ELR (cell line): ENCODE measurements at places on chromosomes 6 and 20.

DNA sequence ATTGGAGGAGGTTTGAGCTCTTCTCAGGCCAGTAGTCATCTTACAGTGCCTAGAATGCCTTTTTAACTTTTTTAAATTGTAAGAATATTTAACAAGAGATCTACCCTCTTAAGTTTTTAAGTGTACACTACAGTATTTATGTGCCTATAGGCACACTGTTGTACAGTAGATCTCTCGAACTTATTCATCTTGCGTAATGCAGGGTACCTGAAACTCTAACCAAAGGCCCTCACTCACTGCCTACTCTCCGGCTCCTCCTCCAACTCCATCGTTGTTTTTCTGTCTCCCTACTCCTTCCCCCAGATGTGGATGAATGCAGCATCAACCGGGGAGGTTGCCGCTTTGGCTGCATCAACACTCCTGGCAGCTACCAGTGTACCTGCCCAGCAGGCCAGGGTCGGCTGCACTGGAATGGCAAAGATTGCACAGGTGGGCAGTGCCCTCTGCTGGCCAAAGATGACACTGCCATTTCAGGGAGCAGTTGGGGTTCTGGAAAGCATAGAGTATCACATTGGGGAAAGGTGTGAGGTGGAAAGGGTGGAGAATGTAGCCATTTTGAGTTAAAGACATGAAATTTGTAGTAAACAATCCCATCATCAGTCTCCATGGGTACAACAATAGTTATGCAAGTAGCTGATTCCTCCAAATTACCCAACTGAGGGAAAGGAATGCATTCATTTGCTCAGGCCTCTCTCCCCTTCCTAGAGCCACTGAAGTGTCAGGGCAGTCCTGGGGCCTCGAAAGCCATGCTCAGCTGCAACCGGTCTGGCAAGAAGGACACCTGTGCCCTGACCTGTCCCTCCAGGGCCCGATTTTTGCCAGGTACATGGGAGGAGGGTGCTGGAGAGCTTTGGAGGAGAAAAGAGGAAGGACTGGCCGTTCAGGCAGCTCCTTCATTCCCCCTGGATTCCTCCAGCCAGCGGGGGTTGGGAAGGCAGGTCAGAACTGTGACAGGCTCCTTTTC is 18.4 kb upstream of the ZNF76 start:
- DNase-seq = peak; percentile 65

- no peak for DNase-seq
These were observed 1324.4 kb upstream of the EYS start for GRCh38 chr6:67031451-67031850.

GRCh38 chr6:81818901-81819361 is 66.5 kb upstream of the TENT5A start:
- no peak for DNase-seq

DNA sequence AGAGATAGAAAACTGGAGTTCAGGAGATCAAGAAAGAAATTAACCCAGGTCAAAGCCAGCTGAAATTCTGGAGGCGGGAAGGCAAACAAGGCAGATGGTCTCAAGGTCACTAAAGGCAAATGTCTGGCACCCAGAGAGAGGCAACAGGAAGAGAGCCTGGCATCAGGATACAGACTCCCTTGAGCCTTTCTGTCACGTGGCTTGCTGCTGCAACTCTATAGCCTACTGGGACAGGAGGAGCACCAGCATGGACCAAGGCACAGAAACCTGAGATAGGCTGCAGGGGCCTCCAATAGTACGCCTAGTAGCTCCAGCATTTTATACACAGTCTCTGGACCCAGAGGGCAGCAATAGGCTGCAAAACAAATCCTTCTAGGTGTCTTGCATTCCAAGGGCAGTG is 75.1 kb downstream of the SEL1L2 start:
- no peak for DNase-seq

DNA sequence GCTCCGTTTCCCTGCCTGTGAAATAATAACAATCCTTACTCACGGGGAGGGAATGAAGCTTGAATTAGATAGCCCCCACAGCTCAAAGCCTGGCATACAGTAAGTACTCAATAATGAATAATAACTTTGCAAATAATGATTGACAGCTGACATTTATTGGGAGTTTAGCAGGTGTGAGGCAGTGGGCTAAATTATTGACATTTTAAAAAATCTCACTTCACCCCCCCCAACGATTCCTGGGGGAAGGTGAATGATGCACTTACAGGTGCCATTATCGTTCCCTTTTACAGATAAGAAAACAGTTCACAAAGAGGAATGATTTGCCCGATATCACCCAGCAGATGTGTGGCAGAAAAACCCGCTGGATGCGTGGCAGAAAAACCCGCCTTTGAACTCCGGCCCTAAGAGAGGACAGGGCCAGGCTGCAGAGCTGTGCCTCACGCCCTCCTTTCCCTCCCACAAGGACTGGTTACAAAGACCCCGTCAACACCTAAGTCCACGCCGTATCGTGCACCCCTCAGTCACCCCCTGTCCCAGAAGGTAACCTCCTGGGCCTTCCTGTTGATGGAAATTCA is 114.2 kb upstream of the PTPN1 start:
- DNase-seq = no peak

DNA sequence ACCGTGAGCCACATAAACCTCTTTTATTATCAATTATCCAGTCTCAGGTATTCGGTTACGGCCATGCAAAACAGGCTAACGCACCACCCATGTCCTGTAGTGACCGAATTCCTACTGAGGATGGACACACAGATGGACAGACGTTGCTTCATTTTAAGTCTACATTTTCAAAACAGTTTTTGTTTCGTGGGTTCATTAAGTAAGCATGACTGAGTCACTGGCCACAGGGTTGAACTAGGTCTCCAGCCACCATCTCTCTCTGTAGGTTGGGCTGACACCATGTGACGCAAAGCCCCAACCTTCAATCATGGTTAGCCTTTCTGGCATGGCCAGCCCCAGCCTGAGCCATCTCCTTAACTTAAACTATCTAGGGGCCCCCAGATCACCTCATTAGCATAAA is 110.0 kb upstream of the SLC22A23 start:
- DNase-seq = peak; percentile 60

GRCh38 chr6:95099410-95099809 is 477.9 kb upstream of the MANEA start:
- DNase-seq = no peak

DNA sequence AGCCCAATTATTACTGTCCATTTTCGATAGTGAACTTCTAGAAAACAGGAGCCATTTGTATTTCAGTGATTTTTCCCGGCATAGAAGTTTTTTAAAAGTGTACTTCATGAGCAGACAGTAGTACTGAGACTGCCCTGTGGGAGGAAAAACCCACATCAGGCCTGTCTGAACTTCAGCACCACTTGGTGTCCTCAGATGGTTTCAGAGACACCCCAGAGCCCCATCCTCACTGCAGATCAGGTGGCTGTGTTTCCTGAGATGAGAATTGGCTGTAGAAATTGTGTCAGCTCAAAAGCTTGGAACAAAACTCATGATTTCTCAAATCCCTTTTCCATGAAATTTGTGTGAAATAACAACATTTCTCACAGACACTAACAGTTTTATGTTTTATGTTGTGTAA is 110.0 kb upstream of the RIN2 start:
- DNase-seq = no peak

DNA sequence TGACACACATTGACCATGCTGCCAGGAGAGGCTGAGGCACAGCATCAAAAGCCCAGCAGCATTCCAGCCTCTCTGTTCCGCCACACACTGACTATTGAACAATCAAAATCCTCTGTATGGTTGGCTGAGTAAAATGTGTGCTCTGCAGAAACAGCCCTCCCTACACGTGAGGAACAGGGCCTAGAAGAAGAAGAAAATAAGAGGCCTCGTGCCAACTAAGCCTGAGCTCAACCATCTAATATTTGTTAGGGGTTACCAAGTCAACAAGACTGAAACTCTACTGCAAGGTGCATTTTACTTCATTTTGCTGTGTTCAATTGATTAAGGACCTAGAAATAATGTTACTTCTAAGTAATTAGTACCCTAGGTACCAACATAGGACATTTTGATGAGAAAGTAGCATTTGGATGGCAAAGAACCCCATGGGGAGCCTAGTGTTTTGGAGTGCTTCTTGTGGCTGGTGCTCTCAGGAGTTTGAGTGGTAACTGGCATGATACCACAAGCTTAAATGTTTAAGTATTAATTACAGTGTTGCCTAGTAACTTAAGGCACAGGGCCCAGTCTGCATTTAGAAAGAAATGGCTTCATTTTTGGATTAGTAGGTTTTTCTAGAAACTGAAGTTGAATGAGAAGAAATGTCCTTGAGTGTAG is 146.6 kb upstream of the PLN start:
- no peak for DNase-seq

- peak; percentile 19 for DNase-seq
These were observed 99.4 kb downstream of the YTHDF1 start for GRCh38 chr20:63116412-63117106.

- no peak for DNase-seq
These were observed 426.4 kb upstream of the CITED2 start for GRCh38 chr6:139800837-139801236.

- DNase-seq = no peak
These were observed 39.1 kb downstream of the PLEKHG1 start for GRCh38 chr6:150638765-150639164.

- no peak for DNase-seq
These were observed 113.8 kb downstream of the PLEKHG1 start for GRCh38 chr6:150713487-150713886.

DNA sequence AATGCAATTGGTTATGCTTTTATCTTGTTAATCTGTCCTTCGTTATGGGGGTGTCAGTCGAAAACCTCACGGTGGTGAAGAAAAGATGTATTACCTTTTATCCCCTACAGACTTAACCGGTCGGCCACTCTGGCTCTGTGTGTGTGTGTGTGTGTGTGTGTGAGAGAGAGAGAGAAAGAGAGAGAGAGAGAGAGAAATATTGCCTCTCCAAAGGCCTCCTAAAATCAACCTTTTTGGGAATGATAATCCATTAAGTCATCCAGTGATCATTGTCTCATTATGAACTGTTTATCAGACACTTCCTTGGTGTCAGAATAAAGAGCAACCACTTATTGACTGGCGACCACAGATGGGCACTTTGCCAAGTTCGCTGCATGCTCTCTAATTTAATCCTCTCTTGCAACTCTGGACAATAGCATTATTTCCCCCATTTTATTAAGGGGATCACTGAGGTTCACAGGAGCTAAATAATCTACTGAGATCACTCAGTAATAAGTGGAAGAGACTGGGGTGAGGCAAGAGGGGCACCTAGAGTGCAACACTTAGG is 30.7 kb downstream of the SLC35D3 start:
- DNase-seq = no peak

DNA sequence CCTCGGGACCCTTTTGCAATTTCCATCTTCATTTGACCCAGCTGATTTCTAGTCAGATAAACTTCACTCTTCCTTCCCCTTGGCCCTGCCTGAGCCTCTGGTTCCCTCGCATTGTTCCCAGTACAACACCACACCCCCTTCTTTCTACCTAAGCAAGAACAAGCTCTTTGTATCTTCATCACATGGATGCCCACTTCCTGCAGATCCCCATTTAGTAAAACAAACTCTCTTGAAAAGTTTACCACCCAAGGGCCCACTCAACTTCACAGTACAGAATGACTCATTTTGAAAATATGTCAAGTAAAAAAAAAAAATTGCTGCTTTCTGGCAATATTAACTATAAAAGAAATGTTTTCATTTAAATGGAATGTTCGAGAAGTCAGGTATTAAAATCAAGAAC is 5.2 kb downstream of the FAXC start:
- DNase-seq = peak; percentile 80

DNA sequence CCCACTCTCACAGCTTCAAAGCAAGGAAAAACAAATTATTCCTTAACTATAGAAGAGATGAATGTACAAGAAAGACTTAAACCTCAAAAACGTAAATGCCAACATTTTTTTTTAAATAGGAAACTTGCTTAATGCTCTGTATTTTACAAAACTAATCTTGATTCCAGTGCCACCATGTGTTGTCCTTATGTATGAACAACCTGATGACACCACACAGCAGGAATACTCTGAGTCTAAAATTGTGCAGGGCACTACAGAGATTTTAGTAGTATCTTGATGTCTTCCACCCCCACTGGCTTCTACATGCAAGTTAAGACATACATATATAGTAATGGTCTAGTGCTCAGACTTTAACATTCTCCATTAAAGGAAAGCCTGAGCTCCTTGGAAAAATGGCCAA is 46.2 kb downstream of the SRPK1 start:
- DNase-seq = no peak

DNA sequence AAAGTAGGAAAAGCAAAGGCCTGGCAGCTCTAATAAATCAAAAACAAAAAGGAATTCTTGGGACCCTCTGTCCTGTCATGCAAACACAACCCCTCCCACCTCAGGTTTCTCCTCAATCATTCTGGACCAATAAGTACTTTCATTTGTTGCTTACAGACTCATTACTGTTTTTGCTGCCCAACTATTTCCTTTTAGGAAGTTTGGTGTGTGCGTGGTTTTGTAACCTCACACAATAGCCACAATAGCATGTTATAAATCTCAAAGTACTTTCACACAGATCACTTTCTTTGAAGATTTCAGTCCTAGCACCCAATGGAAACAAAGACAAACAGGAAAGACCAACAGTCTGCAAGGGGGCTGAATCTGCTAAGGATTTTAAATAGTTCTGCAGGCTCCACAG is 4.5 kb downstream of the MRPL14 start:
- no peak for DNase-seq

DNA sequence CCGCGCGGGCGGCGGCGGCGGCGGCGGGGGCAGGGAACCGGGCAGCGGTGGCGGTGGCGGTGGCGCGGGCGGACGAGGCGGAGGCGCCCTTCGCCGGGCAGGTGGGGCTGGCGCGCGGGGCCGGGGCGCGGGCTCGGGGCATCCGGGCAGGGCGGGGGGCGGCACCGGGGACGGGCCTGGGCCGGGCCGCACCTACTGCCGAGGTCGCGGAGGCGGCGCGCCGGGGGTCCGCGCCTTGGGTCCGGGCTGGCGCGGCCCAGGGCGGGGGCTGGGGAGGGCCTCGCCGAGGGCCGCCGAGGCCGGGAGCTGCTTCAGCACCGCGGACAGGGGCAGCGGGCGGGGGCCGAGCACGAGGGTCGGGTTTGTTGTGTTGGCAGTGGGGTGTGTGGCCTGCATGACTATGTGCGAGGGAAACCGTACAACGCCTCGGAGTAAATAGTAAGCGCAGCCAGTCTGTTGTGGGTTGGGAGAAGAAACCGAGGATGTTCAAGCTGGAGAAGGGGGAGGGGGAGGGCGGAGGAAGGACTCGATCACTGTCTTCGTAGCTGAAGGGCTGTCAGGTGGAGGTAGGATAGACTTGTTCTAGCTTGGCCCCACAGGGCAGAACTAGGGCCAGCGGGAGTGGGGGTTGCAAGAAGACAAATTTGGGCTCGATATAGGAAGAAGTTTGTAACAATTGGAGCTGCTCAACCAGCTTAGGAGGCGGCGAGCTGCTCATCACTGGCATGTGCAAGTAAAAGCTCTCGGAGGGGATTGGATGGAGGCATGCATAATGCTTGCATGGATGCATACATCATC is 593 bp downstream of the MMP24 start:
- DNase-seq = peak; percentile 58
